Stimulated activated CD4-positive, alpha-beta T cell treated with anti-CD3 and anti-CD28 coated beads, Interleukin-4, amount 100 ng/mL, for 48 hours (primary cell): ENCODE measurements at places on chromosomes 1 and 21.

DNA sequence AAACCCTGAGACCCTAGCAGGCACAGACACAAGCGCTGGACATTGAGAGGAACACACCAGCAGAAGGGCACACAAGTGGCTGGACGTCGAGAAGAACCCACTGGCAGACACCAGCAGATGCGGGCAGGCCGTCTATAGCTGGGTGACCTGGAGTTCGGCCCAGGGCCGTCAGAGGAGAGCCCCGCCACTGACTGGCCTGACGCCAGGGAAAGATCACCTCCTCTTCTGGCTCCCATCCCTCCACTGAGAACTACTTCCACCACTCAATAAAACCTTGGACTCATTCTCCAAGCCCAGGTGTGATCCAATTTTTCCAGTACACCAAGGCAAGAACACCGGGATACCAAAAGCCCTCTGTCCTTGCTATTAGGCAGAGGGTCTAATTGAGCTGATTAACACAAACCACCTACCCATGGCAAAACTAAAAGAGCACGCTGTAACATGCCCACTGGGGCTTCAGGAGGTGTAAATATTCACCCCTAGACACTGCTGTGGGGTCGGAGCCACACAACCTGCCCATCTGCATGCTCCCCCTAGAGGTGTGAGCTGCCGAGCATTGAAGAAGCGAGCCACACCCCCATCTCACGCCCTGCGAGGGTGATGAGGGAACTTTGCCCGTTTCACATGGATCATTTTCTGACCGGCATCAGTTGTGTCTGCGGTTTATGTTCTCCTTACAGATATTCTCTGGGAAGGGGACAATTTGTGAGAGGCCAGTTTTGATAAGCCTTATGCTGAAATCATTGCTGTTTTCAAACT lies 104.8 kb downstream of the HLX start:
- DNase-seq = no peak

DNA sequence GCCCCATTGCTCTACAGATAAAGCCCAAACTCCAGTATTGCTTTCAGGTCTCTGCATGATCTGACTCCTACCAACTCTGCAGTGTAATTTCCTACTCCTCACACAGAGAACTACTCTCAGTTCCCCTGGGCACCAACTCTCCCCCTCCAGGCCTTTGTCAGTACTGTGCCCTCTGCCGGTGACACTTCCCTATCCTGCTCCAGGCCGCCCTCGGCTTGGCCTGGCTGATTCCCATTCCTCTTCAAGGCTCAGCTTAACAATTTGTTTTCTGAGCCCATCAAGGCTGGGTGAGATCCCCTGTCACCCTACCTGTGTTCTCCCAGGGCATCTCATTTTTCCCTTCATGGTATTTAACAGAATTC lies 2.6 kb downstream of the SLAMF8 start:
- no peak for DNase-seq

DNA sequence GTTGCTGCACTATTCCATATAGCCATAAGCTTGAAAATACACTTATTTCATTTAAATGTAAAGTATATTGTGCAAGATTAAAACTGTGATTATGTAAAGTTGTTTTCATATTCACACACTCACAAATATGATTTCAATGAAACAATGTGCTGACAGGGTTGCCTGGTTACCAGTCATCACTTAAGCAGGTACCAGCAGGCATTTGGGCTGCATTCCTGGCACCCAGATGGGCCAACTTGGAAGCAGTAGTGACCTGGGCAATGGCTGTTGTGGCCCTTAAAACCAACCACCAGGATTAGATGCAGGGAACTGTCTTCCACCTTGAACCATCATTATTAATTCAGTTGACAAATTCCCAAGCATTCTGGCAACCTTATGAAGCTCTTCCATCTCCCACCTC lies 45.0 kb upstream of the RASAL2 start:
- DNase-seq = no peak

GRCh38 chr1:68453060-68453670 lies 3.4 kb upstream of the RPE65 start:
- no peak for DNase-seq

DNA sequence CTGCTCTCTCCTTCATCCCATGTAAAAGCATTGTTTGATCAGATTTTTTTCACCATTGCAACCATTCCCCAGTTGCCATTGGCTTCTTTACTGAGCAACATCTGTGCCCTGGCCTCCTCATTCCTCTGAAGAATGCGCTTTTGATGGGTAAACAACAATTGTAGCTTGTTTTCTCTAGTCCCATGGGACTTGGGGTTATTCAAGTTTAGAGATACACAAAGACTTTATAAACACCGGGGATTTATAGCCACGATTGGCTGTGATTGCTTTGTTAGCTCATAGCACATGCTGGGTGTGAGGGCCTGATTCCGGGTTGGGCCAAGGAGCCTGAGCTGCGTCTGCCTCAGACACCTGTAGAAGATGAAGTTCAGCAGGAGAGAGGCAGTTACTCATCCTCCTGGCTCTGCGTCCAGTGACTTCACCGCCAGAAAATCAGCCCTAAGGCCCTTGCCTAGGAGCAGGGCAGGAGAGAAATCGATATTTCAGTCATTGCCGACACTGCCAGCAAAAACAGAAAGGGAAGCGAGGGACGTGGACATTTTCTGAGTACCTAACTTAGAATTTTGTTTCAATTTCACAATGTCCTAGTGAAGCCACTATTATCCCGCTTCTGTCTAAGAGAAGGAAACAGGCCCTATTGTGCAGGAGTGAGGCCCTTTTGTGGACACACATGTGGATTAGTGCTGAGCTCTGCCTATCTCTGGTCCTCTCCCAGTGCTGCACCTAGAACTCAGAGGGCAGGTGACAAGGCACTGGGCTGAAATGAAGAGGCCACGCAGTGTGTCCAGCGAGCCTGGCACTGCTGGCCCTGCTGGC lies 159.8 kb upstream of the USP24 start:
- DNase-seq = no peak

GRCh38 chr21:26835027-26835713 lies 10.0 kb downstream of the ADAMTS1 start:
- no peak for DNase-seq

- DNase-seq = no peak
Measured at GRCh38 chr1:165841582-165842017, 14.2 kb downstream of the UCK2 start.

DNA sequence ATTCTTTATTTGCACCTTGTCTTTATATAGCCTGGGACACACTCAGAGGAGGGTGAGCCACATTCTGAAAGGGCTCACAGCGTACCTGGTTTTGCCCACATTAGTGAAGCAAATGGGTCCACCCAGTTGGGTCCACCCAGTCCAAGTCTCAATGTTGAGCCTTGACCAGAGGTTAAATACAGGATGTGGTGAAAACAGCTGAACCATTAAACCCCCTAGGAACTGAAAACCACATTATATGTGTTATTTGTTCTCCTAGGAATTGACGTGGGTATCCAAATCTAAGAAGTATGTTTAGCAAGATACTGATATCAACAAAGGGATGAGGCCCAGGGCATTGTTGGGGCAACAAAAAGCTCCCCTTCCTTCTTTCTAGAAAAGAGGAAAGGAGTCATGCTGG lies 83.8 kb downstream of the SETD4 start:
- no peak for DNase-seq

DNA sequence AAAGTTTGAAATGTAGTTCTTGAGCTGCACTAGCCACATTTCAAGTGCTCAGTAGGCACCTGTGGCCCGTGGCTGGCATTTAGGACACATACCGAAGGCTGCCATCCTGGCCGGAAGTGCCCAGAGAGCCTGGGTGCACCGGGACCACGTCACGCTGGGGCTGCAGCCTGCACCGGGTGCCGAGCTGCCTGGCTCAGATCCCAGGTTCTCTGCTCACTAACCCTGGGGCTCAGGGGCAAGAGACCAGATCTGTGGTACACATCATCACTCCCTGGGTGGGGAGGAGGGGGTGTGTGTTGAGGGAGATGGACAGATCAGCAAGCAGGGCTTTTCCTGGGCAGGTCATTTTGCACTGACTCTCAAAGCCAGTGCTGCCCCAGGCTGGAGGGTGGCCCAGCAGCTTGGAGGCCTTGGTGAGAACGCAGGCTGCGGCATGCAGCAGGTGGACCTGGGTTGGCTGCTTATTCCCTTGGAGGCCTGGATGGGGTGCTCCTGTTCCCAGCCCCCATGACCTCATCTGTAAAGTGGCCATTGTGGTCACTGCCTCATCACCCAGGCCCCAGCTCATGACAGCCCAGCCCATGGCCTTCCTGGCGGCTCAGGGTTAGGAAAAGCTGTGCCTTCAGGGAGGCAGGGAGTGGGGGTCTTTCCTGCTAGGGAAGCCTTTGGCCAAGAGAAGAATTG lies 23.6 kb downstream of the TMEM201 start:
- DNase-seq = no peak

GRCh38 chr21:46665566-46665965 lies 30.1 kb downstream of the PRMT2 start:
- DNase-seq = no peak

DNA sequence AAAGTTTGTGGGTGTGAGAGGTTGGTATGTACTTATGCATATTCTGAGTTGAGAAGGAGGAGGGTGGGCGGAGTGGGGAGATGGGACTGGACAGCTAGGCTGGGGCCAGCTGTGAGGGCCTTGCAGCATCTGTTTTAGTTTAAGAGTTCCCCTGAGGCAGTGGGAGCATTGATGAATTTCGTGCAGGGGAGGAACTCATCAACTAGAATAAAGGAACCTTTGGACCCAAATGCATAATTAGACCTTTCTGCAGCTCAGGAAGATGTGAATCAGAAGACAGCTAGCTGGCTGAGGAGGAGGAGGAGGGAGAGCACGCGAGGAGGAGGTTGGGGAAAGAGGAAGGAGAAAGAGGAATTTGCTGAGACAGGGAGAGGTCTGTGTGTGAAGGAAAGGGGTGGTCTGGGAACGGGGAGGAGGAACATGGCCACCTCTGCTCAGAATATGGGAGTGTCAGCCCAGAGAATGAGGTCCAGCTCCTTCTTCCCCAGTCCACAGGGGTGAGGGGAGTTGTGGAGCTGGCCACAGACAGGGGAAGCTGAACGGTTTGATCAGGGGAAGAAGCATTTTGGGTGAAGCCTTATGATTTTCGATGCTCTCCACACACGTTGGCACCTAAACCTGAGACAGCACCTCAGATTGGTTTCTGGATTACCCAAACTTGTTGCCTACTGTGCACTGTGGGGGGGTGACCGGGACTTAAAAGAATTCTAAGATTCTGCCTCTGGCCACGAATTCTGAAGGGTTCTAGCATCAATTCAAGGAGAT lies 27.7 kb downstream of the MYOG start:
- no peak for DNase-seq

- DNase-seq = no peak
Measured at GRCh38 chr1:108862698-108863477, 6.0 kb upstream of the AKNAD1 start.

- DNase-seq = no peak
Measured at GRCh38 chr1:182303778-182304177, 87.8 kb downstream of the GLUL start.

- no peak for DNase-seq
Measured at GRCh38 chr1:6008084-6008415, 15.8 kb upstream of the NPHP4 start.

DNA sequence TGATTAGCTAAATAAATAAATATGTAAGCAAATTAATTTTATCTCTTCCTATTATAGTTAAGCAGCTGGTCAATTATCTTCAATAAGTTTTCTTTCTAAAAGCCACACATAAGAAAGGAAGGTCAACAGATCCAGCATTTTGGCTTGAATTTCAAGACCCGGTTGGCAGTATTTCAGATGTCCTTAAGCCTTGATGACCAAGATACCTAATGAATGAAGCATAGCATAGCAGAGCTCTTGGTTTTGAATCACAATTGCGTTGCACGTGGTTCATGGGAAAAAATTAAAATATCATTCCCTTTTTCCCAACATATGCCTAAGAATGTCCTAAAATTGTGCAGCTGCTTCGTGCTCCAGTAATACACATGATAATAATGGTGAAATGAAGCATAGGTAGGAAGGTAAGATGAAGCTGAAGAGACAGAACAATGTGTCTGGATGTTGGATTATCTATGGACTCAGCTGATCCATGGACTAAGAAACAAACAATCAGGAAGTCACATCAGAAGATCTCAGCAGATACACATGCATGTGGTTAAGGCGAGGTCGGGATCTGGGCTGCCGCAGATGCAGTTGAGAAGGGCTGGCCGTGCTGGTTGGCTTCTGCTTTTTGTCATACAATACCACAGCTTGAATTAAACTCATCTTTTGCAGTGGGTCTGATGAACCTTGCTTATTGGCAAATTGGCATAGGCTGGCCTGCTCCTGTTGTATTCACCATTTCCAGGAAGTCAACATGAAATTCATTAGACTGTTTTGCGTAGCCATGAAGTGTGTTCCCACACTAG lies 284.9 kb upstream of the RUNX1 start:
- no peak for DNase-seq

DNA sequence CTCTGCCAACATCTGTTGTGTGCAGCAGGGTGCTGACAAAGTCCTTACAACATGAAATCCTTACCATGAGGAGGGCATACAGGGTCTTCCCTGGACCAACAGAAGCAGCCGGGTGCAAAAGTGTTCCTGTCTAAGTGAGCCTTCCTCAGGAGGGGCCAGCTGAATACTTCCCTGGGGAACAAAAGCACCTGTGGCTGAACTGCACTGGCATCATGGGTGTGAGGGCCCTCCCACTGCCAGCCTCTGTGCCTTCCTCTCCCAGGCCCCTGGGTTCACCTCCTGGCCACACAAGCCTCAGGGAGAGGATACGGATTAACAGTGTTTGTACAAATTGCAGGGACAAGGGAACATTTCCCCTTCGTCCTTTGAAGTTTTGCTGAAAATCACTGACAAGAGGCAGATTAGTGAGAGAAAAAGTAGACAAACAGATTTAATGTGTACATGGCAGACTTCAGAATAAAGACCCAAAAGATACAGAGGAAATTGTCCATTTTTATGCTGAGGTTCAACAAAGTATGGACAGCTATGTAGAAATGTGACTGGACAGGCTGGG lies 91.0 kb upstream of the PPM1J start:
- DNase-seq = no peak

GRCh38 chr1:63122079-63122478 lies 200.3 kb upstream of the FOXD3 start:
- no peak for DNase-seq

GRCh38 chr1:32622806-32623681 lies 27.3 kb downstream of the ZBTB8OS start:
- no peak for DNase-seq

- no peak for DNase-seq
Measured at GRCh38 chr1:151277249-151277648, 4.8 kb upstream of the ZNF687 start.

DNA sequence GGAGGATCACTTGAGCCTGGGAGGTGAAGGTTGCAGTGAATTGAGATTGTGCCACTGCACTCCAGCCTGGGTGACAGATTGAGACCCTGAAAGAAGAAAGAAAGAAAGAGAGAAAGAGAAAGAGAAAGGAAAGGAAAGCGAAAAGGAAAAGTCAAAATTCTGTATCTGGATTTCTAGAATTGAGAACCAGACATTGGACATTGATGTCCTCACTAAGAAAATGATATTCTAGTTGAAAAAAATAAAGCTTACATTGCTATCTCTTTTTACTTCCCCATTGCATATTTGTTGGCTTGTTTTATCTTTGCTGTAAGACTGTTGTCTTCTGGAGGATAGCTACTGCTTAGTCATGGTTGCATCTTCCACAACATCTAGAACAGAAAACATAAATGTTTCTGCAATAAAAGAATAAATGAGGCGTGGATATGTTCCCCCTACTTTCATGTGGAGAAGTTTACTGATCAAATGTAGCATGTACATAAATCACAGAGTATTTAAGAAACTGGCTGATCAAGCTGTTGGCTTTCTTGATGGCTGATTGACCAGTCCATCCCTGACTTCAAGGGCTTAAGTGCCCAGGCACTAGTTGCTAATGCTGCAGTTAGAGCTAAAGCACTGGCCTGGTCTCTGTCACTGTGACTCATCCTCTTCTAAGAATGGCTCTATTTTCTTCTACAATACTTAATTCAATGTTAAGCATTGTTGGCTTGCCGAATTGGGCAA lies 17.7 kb downstream of the CD53 start:
- DNase-seq = no peak

- DNase-seq = no peak
Measured at GRCh38 chr1:65237503-65237902, 71.8 kb upstream of the DNAJC6 start.
